ENCODE measurements at places on chromosomes 16 and 17. TPM values are rescaled to one million over a fixed set of nuclear protein-coding genes. Genes with fewer than 3 reads are reported as not detected.
A peak's percentile ranks its signal among the peaks of the same experiment; 100 is the strongest.

The SPOP gene
- 19.2 TPM for total RNA-seq

GRCh38 chr17:36629252-36629847 is 28.0 kb downstream of the MRM1 start:
- no peak overlapping the region for H3K27ac ChIP-seq
- H3K27me3 ChIP-seq: peaks cover 18% of the 10 kb centered on the region
- H3K4me1 ChIP-seq: peaks cover 35% of the 10 kb centered on the region
- H3K36me3 ChIP-seq: no peaks in the 10 kb centered on the region
- no peak overlapping the region for H3K4me3 ChIP-seq

GRCh38 chr17:59329176-59330052 is 2.0 kb upstream of the YPEL2 start:
- peak overlapping the region; percentile 35 for H3K4me3 ChIP-seq
- peaks cover 43% of the 10 kb centered on the region for H3K4me1 ChIP-seq
- DNase-seq: peak; percentile 61
- H3K27me3 ChIP-seq: peaks cover 21% of the 10 kb centered on the region

- DNase-seq: no peak
- no peak overlapping the region for H3K4me3 ChIP-seq
- no peak overlapping the region for H3K27ac ChIP-seq
- H3K4me1 ChIP-seq: peaks cover 11% of the 10 kb centered on the region
- no peaks in the 10 kb centered on the region for H3K27me3 ChIP-seq
- H3K36me3 ChIP-seq: no peaks in the 10 kb centered on the region
Measured at GRCh38 chr16:21524068-21524751, 75.2 kb upstream of the METTL9 start.

The KRT32 gene
- not detected for total RNA-seq

DNA sequence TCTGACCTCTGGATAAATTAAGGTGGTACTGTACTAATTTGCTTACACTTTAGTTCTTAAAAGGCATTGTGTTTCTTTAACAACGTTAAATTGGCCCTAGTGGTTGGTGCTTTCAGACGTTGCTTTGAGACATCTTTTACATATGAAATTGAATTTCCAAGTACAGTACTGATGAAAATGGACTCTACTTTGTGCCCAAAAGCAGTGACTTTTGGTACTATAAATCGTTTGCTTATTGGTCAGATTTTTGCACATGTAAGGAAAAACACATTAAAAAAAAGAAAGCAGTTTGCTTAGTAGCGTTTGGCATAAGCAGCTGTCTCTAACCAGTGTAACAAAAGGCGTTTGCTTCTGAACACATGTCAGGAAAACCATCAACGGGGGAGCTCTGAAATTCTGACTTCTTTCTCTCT is 139.6 kb downstream of the CDK5R1 start:
- no peak for DNase-seq
- no peaks in the 10 kb centered on the region for H3K36me3 ChIP-seq
- H3K4me1 ChIP-seq: peaks cover 24% of the 10 kb centered on the region
- no peak overlapping the region for H3K27ac ChIP-seq
- peaks cover 6% of the 10 kb centered on the region for H3K27me3 ChIP-seq
- no peak overlapping the region for H3K4me3 ChIP-seq

DNA sequence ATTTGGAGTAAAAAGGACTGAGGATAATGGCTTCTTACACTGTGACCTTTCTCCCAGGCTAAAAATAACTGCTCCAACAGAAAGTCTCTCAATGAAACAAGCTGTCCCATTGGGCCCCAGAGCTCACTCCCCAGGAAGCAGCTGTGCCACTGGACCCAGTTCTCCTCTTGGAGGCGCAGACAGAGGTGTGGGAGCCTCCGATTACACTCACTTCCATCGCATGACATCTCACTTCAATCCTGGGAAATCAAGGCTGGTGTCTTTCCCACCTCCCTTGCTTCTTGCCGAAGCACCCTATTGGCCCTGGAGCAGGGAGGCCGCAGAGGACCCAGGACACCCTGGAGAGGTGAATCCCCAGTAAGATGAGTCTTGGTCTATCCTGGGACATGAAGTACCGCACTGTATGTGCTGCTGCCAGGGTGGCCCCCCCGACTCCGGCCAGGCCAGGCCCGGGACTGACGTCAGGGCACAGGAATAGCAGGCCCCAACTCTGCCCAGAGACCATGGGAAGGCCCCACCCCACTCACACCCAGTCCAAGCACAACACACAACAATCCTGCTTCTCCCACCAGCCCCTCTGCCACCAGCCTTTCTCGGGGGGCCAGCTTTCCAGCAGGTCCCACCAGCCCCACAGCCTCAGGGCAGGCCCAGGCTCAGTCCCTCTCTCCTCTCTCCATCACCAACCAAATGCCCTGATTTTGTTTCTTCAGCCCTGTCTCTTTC is 29.5 kb downstream of the SRL start:
- H3K4me3 ChIP-seq: no peak overlapping the region
- 0 out of 2 replicates have a peak overlapping the region, but pooled peaks have one; percentile 53 for H3K27ac ChIP-seq
- H3K27me3 ChIP-seq: no peaks in the 10 kb centered on the region
- no peak for DNase-seq

- H3K4me3 ChIP-seq: no peak overlapping the region
- H3K4me1 ChIP-seq: peaks cover 13% of the 10 kb centered on the region
- no peak overlapping the region for H3K27ac ChIP-seq
- no peaks in the 10 kb centered on the region for H3K36me3 ChIP-seq
- no peak for DNase-seq
- H3K27me3 ChIP-seq: no peaks in the 10 kb centered on the region
Measured at GRCh38 chr16:57514791-57515600, 21.4 kb downstream of the CCDC102A start.

The FBXW10B gene
- 0.33 TPM for total RNA-seq

The TEX14 gene
- 1.4 TPM for total RNA-seq

GRCh38 chr17:5582209-5583185 is 1.8 kb downstream of the NLRP1 start:
- H3K27ac ChIP-seq: no peak overlapping the region
- H3K27me3 ChIP-seq: 0 out of 2 replicates have a peak, but pooled peaks cover under 1% of the 10 kb centered on the region
- H3K4me1 ChIP-seq: peaks cover 14% of the 10 kb centered on the region
- H3K36me3 ChIP-seq: no peaks in the 10 kb centered on the region
- no peak for DNase-seq

The TNS4 gene
- 0.87 TPM for total RNA-seq

The B4GALNT2 gene
- total RNA-seq: 0.02 TPM

The CYBC1 gene
- total RNA-seq: 71.7 TPM

DNA sequence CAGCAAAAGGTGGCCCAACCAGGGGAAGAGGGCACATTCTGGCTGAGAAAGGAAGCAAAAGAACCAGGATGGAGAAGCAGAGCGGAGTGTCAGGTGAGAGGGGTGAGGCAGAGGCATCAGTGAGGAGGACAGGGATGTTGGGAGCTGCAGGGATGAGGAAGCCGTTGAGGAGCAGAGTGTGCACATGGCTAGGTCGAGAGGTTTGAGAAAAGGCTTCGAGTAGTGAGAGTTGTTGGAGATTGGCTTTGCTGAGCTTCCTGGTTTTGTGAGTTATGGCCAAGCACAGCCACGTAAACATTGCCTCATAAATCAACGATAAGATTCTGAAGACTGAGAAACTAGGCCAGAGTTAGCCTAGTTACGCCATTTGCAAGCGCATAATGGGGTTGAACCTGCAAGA is 26.9 kb downstream of the DNAH2 start:
- H3K27me3 ChIP-seq: peaks cover 12% of the 10 kb centered on the region
- DNase-seq: no peak
- H3K4me1 ChIP-seq: no peaks in the 10 kb centered on the region
- no peak overlapping the region for H3K4me3 ChIP-seq

The UQCRC2 gene
- 198 TPM for total RNA-seq

GRCh38 chr17:76000755-76001521 is at the start of gene CDK3:
TSS of gene CDK3 (plus strand) at chr17:76000855. CDS start at chr17:76001426, 571 bp downstream.
- no peak for DNase-seq
- no peak within 1 kb of the TSS for H3K4me3 ChIP-seq
- no peaks in the 10 kb centered on the region for H3K36me3 ChIP-seq
- no peaks in the 10 kb centered on the region for H3K27me3 ChIP-seq

DNA sequence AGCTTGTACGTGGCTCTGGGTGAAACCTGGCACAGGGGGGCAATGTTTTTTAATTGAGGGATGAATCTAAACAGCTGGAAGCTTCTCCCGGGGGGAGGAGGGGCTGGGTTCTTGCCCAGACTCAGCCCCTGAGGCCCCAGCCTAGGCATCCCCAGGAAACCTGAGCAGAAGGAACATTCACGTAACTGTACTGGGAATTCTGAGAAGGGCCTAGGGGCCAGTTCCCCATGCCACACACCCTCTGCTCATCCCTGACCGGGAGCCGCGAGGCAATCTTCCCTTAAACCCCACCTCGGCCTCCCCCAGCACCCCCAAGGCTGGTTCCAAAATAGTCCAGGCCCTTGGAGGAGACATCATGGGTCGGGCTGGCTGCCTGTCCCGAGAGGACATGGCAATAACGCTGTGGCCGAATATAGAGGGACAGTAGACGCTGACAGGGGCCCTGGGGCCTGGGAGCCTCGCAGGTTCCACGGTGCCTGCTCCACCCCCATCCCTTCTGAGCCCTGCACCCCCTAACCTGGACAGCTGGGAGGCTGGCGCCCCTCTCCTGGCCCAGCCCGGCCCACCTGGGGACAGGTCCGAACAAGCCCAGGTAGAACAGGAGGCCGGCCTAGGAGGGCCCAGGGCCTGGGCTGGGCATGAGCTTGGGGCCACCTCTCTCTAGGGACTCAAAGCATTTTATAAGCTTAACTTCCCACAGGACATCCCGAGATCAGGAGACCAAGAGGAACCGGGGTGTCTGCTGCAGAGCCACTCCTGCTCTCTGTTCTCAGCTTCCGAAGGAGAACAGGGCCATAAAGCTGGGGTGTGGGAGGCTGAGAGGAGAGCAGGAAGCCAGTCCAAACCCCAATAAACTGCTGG is 83.2 kb upstream of the TOB1 start:
- no peak for DNase-seq
- H3K4me1 ChIP-seq: peaks cover 56% of the 10 kb centered on the region
- no peak overlapping the region for H3K4me3 ChIP-seq
- no peak overlapping the region for H3K27ac ChIP-seq
- no peaks in the 10 kb centered on the region for H3K36me3 ChIP-seq

DNA sequence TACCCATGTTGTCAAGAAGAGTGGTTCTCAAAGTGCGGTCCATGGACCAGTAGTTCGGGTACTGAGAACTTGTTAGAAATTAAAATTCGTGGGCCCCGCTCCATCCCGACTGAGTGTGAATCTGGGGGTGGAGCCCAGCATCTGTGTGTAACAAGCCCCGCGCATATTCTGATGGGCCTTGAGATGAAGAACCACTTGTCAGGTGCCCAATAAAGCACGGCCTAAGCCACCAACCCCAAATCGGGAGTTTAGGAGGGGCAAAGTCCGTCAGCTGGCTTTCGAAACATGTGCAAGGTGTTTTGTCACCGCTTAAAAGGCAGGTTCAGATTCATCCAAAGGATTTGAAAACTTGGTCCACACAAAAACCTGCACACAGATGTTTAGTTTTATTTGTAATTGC is 29.5 kb downstream of the PSMD12 start:
- peaks cover 5% of the 10 kb centered on the region for H3K4me1 ChIP-seq
- H3K4me3 ChIP-seq: no peak overlapping the region
- H3K36me3 ChIP-seq: peaks cover 21% of the 10 kb centered on the region
- H3K27ac ChIP-seq: peak overlapping the region; percentile 66

The SLC6A2 gene
- total RNA-seq: 0.20 TPM

The CDR2L gene
- 31.0 TPM for total RNA-seq

DNA sequence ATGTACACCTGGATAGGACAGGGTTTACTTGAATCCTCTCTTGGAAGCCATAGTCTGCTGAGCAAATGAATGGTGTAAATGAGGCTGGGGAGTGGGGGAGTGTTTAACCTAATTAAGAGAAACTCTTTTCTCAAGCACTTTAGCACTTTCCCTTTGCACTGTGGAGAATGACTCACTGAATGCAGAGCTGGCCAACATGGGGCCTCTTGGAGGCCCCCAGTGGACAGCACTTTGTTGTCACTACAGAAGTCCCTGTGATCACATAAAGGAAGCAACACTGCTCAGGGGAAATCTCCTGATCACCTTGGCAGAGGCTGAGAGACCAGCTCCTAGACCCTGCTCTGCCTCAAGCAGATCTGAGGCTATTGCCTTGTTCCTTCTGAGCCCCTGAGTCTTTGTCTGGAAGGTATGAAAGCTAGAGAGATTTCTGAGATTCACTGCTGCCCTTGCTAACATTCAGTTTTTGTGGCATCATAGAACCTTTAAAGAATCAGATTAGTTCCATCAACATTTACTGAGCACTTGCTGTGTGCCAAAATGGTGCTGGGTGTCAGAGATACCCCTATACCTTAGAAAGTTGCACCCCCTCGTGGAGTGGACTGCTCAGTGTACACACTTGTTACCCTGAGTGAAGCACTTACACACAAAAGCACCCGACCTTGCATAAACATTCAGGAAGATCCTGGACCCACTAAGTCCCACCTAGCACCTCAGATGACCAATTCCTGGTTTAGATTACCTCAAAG is 230.1 kb upstream of the CCL2 start:
- no peak overlapping the region for H3K27ac ChIP-seq
- DNase-seq: no peak
- H3K4me1 ChIP-seq: peaks cover 4% of the 10 kb centered on the region
- no peaks in the 10 kb centered on the region for H3K27me3 ChIP-seq

The CBX1 gene
- total RNA-seq: 162 TPM

DNA sequence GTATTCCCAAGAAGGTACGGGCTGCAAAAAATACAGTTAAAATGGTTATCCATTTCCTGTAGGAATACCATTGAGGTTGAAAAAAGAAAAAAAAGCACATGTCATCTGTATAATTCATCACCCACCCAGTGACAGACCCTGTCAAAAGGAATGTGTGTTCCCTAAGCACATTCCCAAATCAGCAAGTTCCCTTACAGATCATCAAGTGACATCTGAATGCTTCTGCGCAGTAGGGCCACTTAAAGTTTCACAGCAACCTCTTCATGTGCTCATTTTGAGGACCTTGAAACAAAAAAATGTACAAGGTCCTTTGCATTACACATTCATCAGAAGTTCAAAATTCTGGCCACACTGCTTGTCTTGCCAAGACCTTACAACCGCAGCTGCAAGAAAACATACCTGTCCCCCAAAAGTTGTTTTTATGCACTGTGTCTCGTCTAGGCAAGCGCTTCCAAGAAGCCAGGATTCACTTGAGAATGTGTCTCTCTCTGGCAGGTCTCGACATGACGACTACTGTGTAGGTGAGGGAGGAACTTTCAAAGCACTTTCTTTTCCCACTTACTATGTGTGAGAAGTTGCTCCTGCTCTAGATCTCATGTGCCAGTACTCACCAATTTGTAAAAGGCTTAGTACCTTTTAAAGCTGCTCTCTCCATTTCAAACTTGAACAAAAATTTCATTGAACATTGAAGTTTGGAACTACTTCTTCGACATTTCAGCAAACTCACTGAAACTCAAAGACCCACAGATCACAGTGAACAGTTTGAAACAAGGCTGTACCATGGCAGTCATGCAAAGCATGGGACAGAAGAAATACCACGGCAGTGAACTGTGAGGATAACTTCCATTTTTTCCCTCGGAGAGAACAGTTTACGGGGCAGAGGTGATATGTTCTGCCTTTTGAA is 4.3 kb upstream of the POLG2 start:
- H3K4me3 ChIP-seq: peak overlapping the region; percentile 4
- DNase-seq: no peak
- no peaks in the 10 kb centered on the region for H3K27me3 ChIP-seq
- H3K4me1 ChIP-seq: peaks cover 61% of the 10 kb centered on the region
- peak overlapping the region; percentile 79 for H3K27ac ChIP-seq
- peaks cover 67% of the 10 kb centered on the region for H3K36me3 ChIP-seq
